Activated CD4-positive, alpha-beta T cell treated with anti-CD3 and anti-CD28 coated beads, Interleukin-2, amount 50 U/mL, for 24 hours (primary cell): ENCODE measurements at places on chromosomes 4 and X.

DNA sequence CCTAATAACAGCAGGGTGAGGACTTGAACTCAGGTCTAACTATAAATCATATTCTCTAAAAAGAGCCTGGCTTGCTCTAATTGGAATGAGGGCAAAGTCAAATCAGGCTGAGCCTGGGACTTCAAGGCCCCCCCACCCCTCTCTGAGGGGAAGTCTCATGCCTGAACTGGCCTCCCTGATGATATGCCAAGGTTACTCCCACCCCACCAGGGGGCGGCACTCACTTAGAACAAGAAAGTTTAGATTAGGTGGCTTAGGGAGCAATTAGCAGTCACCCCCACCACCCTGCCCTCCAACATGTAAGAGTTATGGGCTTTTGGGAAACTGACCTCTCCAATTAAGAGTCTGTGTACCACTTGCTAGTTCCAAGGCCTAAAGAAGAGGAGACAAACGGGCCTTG, 2.7 kb downstream of the FOXO4 start:
- DNase-seq, result no peak

- DNase-seq, result no peak
Observed at GRCh38 chrX:125219852-125220251, 99.8 kb upstream of the TEX13C start.

GRCh38 chrX:135256923-135257322, 5.1 kb downstream of the ETDA start:
- DNase-seq, result no peak

- no peak for DNase-seq
Observed at GRCh38 chrX:7390441-7390840, 242.5 kb upstream of the PUDP start.

- no peak for DNase-seq
Observed at GRCh38 chr4:92566269-92566668, 262.5 kb downstream of the GRID2 start.

DNA sequence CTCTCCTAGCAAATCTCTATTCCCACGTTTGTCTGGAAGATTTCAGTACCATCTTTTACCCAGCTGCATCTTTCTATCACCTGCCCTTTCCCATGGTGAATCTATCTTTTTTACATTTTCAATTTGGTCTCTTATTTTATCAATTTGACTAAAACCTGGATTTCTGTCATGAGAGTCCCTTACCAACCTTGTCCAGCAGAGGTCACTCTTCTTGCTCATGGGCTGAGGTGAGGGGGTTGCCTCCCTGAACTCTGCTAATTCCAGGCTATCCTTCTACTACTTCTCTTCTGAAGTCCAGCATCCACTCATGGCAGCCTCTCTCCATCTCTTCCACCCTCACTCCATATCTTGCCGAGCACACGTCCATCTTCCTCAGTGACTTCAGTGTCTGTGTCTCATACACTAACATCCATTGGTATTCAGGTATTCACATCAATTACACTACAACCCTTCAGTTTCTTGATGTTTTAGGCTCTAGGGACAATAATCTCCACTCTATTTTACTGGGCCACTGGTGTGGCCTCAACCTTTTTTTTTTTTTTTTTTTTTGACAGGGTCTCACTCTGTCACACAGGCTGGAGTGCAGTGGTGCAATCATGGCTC, 17.8 kb upstream of the ZNF827 start:
- peak; percentile 25 for DNase-seq

DNA sequence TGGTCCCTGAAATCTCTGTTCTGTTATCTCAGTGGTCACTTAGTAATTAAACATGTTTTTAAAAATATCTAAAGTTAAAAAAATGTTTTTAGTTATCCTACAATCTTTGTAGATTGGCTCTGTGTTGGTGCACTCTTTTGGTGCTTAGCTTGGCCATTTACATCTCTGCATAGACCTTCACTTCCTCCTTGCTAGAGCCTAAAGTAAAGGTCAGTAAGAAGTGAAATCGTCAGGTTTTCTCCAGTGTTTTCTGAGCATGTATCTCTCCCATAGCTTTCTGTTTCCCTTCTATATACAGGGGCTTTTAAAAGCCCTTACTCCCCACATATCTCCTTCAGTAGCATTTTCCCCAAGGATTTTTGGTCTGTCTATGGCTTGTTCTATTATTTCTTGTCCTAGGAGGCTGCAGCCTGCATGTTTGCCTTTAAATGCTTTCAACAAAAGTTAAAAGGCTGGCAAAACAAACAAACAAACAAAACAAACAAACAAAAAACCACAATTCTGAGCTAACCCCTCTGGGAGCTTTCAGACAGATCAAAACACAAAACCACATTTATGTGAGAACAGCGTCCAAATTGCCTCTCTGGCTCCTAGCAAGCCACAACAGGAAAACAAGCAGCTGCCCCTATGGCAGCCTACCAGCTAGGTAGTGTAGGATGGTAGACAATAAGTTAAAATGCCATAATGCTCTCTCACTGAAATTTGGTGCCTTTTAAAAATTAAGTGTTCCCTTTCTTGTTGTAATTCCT, 27.3 kb upstream of the GPRASP2 start:
- no peak for DNase-seq

- DNase-seq, result no peak
Observed at GRCh38 chr4:118077767-118078105, 43.5 kb downstream of the NDST3 start.

GRCh38 chr4:82728301-82728700, 70.3 kb downstream of the SCD5 start:
- no peak for DNase-seq

- DNase-seq, result no peak
Observed at GRCh38 chr4:24770667-24771066, 24.7 kb upstream of the SOD3 start.

- no peak for DNase-seq
Observed at GRCh38 chr4:72743078-72743477, 174.1 kb upstream of the ADAMTS3 start.

GRCh38 chr4:37393889-37394288, 149.3 kb downstream of the NWD2 start:
- no peak for DNase-seq

DNA sequence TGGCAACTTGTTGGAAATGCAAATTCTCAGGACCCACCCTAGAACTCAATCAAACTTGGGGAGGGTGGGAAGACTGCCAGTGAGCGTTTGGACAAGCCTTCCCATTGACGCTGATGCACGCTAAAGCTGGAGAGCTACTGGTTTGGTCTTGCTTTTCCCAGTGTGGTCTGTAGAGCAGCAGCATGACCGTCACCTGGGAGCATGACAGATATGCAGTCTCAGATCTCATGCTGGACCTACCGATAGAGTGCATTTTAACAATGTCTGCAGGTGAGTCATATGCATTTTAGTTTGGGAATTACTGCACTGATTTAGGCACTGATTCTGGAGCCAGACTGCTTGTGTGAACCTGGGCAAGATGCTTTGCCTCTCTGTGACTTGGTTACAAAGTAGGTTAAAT, 27.2 kb downstream of the HPF1 start:
- no peak for DNase-seq

DNA sequence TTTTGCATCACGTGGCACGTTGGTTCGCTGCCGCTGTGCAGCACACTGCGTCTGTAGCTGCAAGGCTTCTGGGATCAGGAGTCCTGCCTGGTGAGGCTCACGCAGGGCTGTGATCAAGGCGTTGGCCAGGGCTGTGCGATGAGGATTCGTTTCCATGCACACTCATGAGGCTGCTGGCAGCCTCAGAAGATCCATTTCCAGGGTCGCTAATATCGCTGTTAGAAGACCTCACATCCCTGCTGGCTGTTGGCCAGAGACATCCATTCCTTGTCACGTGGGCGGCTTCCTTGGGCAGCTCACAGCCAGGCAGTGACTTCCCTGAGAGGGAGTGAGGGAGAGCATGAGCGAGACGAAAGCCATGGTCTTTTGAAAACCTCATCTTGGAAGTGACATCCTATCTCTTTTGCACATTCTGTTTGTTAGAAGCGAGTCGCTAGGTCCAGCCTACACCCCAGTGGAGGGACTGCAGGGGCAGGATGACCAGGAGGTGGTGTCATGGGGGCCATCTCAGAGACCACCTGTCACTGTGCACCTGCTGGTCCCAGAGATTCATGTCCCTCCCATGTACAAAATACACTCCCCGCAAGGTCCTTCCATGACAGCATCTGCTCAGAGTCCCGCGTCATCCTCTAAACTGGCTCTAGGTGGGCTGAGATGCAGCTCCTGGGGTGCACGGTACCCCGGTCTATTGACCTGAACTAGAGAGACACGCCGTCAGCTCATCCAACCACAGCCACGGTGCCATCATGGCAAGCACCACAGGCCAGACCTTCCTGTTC, 12.2 kb downstream of the RGS12 start:
- no peak for DNase-seq

- no peak for DNase-seq
Observed at GRCh38 chr4:169604131-169604900, 8.1 kb downstream of the NEK1 start.

- peak; percentile 26 for DNase-seq
Observed at GRCh38 chrX:16484338-16484737, 165.6 kb upstream of the S100G start.

DNA sequence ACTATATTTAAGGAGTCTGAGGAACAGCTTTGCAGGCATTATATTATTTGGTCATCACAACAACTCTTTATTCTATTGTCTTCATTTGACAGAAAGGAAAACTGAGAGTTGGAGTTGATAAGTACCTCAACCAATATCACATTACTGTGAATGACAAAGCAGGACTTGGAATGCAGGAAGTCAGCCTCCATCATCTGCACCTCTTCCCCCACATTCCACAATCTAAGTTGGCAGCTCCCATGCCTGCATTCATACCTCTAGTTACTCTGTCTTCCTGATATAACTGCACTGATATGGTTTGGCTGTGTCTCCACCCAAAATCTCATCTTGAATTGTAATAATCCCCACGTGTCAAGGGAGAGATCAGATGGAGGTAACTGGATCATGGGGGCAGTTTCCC, 356.7 kb downstream of the GALNTL6 start:
- DNase-seq, result no peak

GRCh38 chrX:110168585-110168984, 149.3 kb downstream of the AMMECR1 start:
- no peak for DNase-seq

DNA sequence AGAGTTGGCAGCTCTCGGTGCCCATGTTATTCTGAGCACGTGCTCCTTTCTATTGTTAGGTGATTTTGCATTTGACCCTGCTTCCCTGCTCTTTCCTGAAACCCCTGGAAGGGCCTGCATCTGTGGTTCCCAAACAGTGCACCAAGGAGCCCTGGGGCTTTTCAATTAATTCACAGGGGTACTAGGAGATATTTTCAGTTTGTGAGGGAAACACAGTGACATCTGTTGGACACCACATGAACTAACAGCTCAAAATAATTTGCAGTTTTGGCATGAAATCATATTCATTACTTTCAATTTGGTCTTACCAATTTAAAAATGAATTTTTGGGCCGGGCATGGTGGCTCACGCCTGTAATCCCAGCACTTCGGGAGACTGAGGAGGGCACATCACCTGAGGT, 156.6 kb downstream of the GATB start:
- no peak for DNase-seq

DNA sequence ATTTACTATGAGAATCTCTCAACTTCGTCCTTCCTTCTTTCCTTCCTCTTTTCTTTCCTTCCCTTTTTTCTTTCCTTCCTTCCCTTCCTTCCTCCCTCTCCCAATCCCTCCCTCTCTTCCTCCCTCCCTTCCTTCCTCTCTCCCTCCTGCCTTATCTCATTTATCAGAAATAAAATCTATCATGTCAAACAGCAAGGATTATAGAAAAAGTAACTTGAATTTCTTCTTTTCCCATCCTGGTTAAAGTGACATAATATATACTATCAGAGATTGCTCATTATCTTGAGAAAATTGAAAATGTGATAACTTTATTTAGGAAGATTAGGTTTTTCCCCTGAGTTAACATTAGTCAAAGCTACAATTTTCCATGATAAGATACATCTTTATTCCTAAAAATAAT, 5.6 kb downstream of the TIGD4 start:
- DNase-seq, result no peak

DNA sequence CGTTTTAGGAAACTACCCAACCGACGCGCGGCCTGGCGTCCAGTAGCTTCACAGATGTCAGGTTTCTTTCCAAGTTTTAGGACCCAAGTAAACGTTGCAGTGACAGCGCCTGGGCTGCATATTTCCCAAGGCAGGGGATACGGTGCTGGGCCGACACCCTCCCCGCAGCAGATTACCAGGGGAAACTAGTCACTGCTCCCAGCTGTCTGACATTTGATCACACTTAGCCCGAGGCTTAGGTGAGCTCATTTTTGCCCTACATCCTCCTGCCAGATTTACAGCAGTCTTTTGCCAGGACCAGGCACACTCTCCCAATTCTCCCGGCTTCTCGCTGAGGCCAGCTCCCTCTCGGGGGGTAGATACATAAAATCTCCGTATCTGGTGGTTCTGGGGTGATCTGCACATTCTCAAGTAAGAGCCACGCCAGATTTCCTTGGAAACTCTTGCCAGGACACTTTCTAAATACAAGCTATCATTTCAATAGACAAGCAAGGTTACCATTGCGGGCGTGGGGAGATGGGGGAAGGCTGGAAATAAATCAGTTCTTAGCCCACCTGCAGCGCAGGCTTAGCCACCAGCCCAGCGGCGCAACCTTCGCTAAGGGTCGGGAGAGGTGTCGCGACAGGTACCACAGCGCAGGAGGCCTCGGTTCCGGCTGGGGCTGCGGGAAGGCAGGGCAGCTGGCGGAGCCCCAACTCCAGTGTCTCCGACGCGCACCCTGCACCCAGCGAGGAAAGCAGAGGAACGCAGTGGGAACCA, 2.5 kb upstream of the SOX3 start:
- DNase-seq, result no peak

DNA sequence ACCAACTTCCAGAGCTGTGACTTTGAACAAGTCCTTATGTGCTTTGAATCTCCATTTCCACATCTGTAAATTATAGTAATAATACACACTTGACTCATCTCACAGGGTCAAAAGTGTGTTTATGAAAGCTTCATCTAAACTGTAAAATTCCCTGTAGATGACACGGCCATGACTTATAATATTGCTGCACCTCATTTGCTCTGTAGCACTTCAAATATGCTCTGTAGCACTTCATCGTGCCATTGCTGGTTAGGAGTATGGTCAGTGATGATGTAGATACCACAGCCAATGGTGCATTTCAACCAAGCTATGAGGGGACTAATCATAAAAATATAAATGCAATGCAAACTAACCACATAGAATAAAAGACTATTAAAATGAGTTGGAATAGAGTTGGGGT, 318.6 kb downstream of the ANK2 start:
- DNase-seq, result no peak

DNA sequence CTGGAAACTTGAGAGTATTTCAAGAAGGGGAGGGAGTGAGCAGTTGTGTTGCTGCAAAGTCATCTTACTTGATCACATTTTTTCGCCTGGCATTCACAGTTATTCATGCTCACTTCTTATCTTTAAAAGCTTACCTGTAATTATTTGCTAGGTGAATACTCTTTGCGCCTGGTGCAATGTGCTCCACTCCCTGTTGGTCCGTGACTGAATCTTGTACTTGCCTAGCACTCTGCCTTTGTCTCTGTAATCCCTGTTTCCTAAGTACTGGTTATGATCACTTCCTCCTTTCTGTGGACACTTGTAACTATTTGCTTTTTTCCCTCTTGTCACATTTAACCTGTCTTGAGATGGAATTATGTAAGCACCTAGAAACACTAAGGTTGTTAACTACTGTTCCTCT, 5.8 kb downstream of the BMP2K start:
- no peak for DNase-seq
